ENCODE measurements at places on chromosomes 4 and X. TPM values are rescaled to one million over a fixed set of nuclear protein-coding genes. Genes with fewer than 3 reads are reported as not detected.
A peak's percentile ranks its signal among the peaks of the same experiment; 100 is the strongest.

GRCh38 chrX:78514852-78515251, 144.3 kb downstream of the RTL3 start:
- ATAC-seq: peak; percentile 82

GRCh38 chr4:704198-704891, 1.3 kb upstream of the PCGF3 start:
- no peak for ATAC-seq

DNA sequence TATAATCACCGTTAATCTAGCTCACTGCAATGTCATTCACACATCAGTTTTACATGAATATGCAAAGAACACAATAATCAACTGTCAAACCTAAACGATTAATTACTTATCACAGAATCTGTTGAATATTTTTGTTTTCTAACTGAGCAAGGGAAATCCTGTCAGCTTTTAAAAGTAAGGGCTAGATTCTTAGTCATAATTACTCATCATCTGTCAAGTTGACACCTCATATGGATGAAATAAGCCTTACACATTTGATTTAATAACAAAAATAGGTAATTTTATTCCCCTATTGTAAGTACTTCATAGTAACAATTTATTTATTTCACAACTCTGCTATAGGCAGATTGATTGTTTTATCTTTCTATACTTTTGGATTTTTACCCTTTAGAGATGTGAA, 32.7 kb downstream of the TMA16 start:
- ATAC-seq: no peak

DNA sequence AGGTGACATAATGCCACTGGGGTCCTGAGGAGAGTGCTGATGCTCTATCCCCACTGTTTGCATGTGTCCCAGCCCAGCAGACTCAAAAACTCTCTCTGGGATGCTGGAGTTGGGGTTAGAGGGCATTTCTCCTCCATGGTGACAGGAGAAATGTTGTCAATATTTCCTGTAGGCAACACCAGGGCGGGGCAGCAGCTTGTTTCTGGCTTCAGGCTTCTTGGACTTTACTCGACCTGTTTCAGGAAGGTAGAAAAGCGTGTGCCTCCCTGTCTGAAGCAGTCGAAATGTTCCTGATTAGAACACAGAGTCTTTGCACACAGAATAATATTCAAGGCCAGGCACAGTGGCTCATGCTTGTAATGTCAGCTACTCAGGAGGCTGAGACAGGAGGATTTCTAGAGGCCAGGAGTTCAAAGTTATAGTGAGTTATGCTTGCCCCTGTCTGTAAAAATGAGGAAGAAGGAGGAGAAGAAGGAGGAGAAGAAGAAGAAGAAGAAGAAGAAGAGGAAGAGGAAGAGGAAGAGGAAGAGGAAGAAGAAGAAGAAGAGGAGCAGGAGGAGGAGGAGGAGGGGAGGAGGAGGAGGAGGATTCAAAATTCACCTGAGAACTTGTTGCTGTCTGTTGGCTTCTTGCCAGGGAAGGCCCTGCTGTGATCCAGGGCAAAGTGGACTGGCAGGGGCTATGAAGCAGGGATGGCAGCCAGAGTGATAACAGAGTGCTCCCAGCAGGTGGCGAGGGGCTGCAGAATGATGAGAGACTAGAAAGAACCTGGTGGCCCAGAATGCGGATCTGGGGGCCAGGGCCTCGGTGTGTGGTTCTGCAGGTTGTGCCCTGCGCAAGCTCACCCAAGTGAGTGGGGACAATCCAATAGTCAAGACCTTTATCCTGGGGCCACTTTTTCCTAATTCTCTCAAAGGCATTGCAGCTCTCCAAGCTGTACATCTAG, 82.9 kb downstream of the RTL5 start:
- no peak for ATAC-seq

DNA sequence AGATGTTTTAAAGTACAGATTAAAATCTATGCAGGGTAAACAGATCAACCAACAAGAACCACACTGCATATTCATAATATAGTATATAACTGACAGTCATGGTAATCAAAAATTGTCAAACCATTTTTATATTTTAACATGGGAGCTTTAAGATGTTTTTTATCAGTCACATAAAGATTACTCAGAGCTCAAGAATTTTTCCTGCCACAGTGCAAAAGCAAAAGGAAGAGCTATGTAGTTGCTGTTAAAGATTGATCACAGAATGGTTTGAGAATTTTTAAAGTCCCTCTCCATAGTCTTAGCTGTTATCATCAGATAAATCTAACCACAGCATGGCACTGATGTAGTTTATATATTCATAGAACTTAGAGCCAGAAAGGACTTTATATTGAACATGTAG, 8.5 kb downstream of the RAB9B start:
- no peak for ATAC-seq

DNA sequence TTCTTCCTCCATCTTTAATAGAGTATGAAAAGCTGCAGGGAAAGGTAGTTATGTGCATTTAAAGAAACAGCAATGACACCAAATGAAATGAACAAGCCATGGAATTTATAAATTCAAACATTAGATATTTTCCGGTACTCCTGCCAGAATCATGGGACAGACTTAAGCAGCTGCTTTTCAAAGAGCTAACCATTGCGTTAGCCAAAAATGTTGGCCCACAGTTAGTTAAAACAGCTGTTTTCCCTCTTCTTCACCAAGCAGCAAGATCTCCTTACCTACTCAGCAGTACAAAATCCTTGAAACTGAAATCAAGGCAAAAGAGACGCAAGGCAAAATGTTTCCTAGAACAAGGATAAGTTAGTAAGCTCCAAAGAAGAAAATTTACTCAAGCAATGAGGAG, 64.0 kb downstream of the MANBA start:
- no peak for ATAC-seq

DNA sequence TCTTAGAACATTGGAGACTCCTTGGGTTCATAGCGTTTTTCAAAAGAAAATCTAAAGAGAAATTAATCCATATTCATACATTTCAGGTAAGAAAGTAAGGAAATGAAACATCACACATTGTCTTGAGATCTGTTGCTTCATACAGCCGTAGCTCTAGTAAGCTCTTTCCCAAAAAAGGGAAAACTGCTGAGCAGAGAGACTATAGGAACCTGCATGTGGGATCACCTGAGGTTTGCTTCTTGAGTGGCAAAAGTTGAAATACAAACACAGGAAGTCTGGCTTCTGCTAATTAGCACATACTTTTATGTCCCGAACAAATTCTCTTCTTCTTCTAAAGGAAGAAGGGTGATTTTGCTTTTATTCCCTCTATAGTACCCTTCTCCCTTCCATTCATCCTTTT, 57.7 kb downstream of the MRPL1 start:
- ATAC-seq: no peak

- ATAC-seq: no peak
Observed at GRCh38 chr4:24999392-25000089, 31.2 kb downstream of the LGI2 start.

DNA sequence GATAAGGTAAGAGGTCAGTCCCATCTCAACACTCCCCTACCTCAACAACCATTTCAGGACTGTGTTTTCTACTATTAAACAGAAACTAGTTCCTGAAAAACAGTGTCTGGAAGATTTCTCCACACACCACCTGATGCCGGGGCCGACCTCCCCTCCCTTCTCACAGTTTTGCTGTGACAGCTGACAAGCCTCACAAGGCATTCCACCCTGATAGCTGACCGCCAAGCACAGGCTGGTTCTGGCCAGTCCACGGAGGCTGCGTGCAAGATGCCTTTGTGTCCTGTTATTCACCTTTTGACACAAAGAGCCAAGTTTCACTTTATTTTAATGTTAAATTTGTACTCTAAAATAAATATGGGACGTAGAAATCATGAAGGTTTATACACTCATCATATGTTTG, 758.6 kb downstream of the PDHA2 start:
- ATAC-seq: no peak

- no peak for ATAC-seq
Observed at GRCh38 chr4:81106150-81106549, 75.6 kb downstream of the BMP3 start.

DNA sequence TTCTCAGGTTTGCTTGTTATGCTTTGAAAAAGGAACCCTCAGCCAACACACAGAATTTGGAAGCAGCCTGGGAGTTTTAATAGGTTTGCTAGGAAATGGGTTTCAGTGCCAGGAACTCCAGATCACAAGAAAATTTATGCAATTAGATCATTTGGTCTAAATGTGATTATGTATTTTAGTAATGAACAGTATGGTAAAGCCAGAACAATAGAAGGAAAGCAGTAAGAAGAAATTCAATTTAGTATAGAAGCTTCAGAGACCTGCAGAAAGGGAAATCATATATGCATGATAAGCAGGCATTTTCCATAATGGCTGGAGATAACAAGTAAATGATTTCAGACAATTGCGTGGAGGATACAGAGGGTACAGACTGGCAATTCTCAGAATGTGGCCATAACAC, 184.7 kb downstream of the KCNIP4 start:
- ATAC-seq: no peak

DNA sequence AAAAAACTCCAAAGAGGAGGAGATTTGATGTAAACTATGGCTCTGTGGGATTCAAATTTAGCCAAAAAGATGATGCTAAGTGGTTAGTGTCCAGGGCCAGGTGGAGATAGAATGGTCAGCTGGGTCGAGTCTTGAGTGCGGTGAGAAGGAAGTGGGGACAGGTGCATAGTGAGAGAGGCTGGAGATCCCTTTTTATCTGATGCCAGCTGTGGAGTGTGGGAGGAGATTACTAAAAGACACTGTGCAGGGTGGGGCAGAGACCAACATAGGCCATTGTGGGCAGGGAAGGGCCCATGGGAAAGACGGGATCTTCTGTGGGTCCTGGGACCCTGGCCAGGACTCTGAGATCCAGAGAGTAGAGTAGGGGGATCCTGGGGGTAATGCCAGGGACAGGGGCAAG, 34.6 kb upstream of the LEF1 start:
- no peak for ATAC-seq

GRCh38 chrX:110448459-110448858, 89.8 kb downstream of the RTL9 start:
- no peak for ATAC-seq

GRCh38 chr4:13190093-13190721, 293.9 kb downstream of the RAB28 start:
- no peak for ATAC-seq

DNA sequence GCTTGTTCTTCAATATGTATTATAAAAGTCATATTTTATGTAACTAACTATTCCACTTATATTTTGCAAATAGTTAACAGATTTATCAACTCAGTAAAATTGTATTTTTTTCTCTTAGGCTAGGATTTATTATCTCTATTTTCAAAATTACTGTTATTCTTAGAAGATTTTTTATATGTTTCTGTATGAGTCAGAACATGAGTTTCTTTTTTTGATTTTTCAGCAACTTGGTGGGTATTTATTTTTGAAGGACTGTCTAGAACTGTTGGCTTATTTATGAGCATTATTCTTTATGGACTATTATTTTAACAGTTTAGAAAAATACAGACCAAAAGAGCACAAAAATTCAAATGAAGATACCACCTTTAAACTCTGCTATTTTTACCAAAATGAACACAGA, 6.8 kb downstream of the AIMP1 start:
- no peak for ATAC-seq

DNA sequence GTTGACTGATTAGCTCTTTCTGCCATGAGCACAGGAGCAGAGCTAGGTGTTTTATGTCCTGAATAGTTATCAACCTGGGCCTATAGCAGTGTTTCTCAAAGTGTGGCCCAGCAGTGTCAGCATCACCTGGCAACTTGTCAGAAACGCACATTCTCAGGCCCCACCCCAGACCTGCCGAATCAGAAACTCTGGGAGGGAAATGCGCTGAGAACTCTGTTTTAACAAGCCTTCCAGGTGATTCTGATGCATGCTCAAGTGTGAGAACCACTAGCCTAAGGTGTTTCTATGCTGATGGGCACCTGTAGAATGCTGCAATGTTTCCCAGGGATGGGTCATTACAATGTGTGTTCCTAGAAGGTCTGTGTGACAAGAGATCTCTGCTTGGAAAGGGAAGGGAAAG, 257.5 kb downstream of the MID1IP1 start:
- no peak for ATAC-seq

DNA sequence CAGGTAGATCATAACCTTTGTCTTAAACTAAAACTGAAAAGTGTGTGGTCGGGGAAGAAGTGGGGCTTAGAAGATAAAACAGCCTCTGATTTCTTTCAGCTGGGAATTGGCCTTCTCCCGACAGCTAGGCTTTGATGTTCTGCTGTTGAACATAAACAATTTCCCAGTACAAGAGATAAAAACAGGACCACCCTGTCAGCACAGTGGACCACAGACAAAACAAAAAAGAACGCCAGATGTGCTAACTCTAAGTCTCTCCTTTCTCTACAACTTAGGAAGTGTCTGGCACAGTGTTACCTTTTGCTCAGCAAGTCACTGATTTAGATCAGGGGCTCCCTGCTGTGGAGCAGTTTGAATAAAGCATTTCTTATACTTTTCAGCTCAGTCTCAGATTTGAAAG, 87.5 kb upstream of the UXT start:
- no peak for ATAC-seq

The ZNF157 gene
- total RNA-seq: 3.1 TPM

The MTCP1 gene
- total RNA-seq: 18.3 TPM

The GC gene
- total RNA-seq: not detected

The CFAP47 gene
- total RNA-seq: not detected

The MAGEC3 gene
- not detected for total RNA-seq

The IQSEC2 gene
- 0.56 TPM for total RNA-seq

The SERPINA7 gene
- total RNA-seq: not detected
